Ureter (tissue), 1 donor: ENCODE measurements at places on chromosomes 2 and 18. TPM values are rescaled to one million over a fixed set of nuclear protein-coding genes. Genes with fewer than 3 reads are reported as not detected.

DLGAP1 gene
- total RNA-seq, result 0.52 TPM

CFAP65 gene
- not detected for total RNA-seq

GALR1 gene
- not detected for total RNA-seq

DCDC2C gene
- total RNA-seq, result not detected

EPHA4 gene
- 32.6 TPM for total RNA-seq

ZSWIM2 gene
- total RNA-seq, result not detected

SULT1C2 gene
- 4.1 TPM for total RNA-seq

- no peak for DNase-seq
Observed at GRCh38 chr18:40215979-40216378, 1739.1 kb upstream of the PIK3C3 start.

GRCh38 chr18:72555101-72555500 is 11.0 kb upstream of the CBLN2 start:
- no peak for DNase-seq

- no peak for DNase-seq
Observed at GRCh38 chr2:239305771-239306170, 95.0 kb downstream of the HDAC4 start.

- no peak for DNase-seq
Observed at GRCh38 chr2:172806493-172806892, 70.8 kb downstream of the RAPGEF4 start.

DNA sequence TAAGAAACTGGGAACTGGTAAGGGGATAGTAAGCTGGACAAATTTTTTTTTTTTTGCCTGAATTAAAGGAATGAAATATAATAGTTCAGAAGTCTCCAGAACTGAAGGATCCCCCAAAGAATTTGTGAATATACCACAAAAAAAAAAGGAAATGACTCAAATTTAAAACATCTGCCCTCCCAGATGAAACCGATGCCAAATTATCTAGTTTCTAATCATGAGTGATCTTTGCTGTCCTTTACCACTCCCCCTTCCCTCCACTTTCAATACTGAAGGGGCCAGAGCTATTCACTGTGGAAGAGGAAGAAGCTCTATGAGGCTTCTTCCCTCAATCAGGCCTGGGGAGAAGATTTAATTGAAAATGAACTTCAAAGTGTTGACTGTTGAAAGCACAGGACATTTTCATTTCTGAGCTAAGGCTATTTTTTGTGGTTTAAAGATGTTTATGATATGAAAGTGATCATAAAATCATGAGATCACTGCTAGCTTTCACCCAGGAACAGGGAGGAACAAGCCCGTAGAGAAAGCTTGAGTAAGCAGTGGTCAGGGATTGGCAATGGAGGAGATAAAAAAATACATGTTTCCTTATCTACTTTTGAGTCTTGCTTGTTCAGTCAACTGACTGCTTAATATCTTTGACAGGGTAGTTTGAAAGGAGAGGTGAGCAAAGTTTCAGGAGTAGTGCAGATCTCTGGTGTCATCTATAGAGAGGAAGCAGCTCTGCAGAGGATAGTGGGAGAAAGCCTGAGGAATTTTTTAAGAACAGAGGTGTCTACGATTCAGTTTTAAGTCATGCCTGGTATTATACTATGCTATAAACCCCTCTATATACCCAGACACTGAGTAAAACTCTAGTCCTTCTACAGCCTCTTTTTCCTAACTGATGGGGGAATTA is 409.5 kb upstream of the FIGN start:
- DNase-seq, result no peak

DNA sequence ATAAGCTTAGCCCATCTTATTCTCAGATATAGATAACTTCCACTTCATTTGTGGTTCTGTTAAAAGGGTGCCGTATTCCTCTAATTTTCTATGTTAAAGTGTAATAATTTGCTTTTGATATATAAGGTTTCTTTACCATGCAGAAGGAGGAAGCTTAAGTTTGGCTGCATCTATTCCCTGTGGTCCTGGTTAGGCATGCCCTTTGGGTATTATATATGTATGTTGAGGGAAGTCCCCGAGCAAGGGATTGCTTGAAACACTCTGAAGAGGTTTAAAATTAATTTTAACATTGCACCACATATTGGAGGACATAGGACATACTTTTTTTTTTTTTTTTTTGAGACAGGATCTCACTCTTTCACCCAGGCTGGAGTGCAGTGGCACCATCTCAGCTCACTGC is 16.9 kb upstream of the MYO1B start:
- no peak for DNase-seq

GRCh38 chr2:15947431-15947830 is 7.1 kb downstream of the MYCN start:
- no peak for DNase-seq

GRCh38 chr2:165681841-165682240 is 112.2 kb downstream of the GALNT3 start:
- DNase-seq, result no peak

- no peak for DNase-seq
Observed at GRCh38 chr2:88320076-88320773, 132.3 kb downstream of the FOXI3 start.

DNA sequence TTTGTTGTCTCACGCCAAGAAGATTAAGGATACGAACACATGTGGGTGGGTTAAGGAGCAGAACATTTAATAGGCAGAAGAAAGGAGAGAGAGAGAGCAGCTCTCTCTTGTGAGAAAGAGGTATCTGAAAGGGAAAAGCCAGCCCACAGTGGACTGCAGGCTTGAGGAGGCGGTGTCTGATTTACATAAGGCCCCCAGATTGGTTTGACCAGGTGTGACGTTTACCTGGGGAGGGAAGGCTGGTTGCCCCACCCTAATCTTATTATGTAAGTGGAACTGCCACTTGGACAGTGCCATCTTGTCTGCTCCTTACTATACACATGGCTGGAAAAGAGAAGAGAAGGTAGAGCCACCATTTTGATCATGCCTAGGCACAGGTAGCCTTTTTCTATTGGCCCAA is 189.2 kb downstream of the NCK2 start:
- DNase-seq, result no peak

DNA sequence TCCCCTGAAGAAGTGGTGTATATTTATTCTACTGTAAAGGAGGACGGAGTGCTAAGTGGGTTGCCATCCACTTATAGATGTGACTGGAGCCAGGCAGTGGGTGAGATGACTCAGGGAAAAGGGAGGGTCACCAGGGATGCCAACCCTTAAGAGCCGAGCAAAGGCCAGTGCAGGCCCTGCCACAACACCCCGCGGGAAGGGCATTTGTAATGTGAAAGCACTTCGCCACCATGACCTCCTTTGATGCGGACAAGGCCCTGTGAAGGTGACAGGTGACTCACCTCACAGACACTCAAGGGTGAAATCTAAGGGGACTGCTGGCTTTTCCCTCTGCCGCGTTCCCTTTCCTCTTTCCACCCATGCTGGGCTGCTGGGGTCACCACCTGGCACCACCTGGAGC is 50.2 kb upstream of the MRPL33 start:
- no peak for DNase-seq

DNA sequence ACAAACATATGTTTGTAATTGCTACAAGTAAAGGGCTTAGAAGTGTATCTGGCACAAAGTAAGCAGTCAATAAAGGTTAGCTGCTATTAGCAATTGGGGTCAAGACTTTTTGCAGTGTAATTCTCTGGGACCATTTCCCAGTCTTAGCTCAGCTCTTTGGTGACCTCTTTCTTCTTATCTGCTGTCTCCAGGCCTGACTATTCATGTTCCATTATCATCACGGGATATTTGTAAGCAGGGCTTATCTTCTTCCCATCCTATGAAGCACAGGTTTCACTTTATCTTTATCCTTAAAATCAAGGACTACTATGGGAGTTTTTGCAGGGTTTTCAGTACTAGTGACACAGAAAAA is 131.7 kb downstream of the DOCK10 start:
- no peak for DNase-seq

DNA sequence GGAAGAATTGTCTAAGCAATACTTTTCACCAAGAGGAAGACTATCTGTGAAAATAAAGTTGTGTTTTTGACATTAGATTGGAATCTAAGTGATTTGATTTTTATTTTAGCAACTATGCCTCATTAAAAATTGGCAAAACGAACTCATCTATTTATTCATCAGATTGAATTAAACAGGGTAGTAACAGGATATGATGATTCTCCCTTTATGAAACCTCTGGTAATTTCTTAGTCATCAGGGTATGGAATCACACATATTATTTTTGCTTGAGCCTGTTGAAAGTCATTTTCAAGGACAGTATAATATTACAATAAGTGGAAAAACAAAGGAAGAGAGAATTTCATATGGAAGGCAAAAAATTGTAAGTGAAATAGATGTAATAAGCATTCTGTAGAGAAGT is 22.0 kb downstream of the ZNF804A start:
- DNase-seq, result no peak

- DNase-seq, result peak; percentile 83
Observed at GRCh38 chr2:61905372-61906185, at the start of gene COMMD1. Gene COMMD1 (plus strand): TSS chr2:61905674. CDS start chr2:61905679, 5 bp downstream.
